ENCODE measurements at places on chromosomes 6 and 20.

DNA sequence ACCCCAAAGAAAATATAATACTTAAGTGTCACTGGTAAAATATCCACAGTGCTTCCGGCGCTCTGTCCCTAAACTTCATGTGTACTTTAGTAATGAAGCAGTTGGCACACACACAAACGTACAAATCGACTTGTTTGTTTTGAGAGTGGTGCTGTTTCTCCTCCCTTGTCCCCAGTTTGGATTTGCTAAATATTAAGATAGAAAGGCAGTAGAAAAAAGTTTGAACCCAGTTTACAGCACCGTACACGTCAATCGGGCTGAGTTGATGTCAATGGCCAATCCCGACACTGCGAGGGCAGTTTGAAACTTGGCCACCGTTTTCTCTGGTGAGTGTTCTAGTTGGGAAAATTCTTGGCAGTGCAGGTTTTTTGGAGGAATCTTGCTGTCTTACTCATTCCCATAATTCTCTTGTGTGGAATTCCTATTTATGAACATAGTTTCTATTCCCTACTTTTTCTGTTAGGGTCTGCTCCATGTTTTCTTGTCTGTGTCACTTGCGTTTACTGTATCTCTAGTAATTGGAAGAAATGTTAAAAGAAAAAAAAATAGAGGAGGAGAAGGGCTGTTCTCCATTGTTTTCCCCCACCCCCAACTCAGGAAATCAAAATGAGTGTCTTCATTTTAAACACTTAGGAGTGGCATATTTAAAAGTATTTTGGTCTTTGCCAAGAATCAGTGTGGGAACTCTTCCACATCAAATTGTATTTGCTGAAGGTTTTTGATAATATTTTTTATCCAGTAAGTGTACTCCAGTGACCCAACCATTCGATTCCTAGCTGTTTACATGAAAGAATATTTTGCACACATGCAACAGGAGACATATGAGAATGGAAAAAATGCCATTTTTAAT is 72.3 kb downstream of the OR2B2 start:
- DNase-seq, result peak; percentile 16

GRCh38 chr20:64205611-64206026 is 41.4 kb downstream of the MYT1 start:
- peak; percentile 59 for DNase-seq

- DNase-seq, result no peak
These were observed 84.9 kb downstream of the MMS22L start for GRCh38 chr6:97198046-97198565.

- no peak for DNase-seq
These were observed 177.6 kb downstream of the RNF144B start for GRCh38 chr6:18564775-18565174.

DNA sequence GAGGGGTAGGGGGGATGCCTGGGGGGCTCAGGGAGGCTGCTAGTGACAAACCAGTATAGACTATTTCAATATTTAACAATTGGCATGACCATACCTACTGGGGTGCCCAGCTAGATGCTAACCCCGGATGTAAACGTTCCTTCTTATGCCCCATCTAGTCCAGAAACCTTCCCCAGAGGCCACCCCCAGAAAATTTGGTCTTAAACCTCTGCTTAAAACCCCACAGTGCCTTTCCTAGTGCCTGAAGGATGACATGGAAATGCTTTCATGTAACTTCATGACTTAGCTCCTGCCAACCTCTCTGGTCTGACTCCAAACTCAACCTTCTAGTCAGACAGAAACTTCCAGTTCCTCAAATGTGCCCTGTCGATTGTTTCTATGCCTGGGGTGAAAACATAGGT is 52.0 kb downstream of the JPH2 start:
- DNase-seq, result no peak

DNA sequence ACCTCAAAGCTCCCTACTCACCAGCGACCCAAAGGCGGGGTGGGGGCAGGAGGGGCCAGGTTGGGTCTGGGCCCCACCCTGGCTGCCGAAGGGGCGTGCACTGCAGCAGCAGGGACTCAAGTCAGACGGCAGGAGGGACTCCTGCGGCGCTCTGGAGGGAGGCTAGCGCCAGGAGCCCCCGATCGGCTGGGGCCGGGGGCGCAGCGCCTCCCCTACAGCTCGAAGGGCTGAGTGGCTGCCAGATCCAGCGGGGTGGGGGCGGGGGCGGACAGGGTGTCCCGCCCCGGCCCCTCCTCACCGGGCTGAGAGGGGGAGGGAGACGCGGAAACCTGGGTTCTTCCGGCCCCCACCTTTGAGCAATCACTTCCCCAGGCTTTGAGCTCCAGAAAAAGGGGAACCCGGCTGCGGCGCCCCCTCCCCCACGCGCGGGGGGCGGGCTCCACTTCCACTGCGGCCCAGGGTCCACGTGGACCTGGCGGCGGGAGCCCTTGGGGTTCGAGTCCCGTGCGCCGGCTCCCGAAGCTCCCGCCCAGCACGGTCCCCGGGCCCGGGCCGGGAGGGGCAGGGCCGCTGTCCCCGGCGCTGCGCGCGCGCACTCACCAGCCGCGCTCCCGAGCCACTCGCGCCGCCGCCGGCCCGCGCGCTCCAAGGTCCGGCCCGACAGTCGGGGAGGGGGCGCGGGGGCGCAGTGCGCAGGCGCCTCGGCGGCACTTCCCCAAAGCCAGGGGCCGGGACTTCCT is at the start of gene RGS19:
RGS19 (minus strand) TSS at position 246 of the 740 bp plus-strand sequence. CDS start 2,632 bp downstream, outside the sequence.
- DNase-seq, result peak; percentile 67

DNA sequence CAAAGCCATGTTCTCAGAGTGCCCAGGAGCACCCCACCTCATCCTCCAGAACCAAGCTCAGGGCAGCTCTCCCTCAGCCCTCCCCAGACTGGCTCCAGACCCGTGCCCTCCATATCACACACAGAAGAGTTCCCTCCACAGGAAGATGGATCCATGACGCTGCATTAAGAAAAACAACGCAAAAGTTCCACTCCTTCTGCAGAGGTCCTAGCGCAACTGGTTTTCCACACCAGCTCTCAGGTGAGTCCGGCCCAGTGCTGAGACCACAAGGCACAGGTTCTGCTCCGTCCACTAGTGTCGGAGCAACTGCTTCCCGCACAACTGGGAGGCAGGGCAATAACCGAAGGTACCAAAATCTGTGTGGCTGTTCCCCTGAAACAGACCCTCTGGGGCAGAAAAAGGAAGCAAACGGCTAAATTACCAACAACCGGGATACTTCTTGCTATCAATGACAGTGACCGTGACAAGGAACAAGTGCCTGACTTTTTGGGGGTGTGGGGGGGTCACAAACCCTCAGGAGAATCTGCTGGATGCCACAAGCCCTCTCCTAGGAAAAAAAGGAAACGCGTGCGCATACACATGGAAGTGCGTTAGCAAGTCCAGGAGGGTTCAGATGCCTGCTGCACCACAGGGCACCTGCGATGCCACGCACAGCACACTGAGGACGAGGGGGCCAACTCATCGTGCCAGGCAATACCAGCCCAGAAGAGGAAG is 49.2 kb downstream of the MYH7B start:
- DNase-seq, result no peak

- DNase-seq, result no peak
These were observed 29.5 kb downstream of the ROS1 start for GRCh38 chr6:117396228-117396627.

DNA sequence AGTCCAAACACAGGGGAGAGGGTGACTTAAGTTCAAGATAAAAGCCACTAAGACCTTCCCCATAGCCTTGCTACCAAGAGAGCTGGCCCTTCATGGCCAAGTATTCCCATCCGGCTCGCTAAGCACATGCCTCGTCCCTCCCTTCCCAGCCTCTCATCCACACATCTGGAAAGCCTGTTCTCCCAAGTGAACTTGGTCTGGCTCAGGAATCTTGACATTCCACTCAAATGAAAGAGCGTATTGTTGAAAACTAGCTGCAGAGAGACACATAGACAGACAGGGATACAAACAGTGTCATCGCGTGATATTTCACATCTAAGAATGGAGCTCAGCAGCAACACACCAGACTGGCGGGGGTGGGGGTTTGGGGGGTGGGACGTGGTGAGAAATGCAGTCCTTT is 182.8 kb upstream of the FOXQ1 start:
- no peak for DNase-seq

GRCh38 chr6:34381081-34381480 is 11.4 kb downstream of the NUDT3 start:
- DNase-seq, result no peak

DNA sequence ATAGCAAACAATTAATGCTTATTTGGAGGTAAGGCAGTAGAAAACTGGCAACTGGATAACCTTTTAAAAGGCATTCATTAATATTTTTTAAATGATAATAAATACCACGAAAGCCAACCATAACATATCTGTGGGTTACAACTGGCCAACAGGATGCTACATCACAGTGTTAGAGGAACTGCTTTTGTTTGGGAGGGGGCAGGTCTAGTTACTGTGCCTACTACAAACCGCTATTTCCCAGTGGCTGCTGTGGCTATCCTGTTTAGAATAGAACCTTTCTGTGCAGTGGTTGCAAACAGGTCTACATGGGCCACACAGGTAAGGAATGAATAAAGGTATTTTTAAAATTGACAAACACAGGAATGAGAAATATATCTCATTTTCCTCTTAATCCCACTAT is 976 bp downstream of the PIGT start:
- DNase-seq, result no peak

GRCh38 chr20:16095226-16095625 is 478.0 kb downstream of the KIF16B start:
- DNase-seq, result no peak

Data from Ammon's horn (tissue), 1 donor.